ENCODE measurements at places on chromosomes 3 and 15.
A peak's percentile ranks its signal among the peaks of the same experiment; 100 is the strongest.

GRCh38 chr15:73258271-73259108 lies 110.3 kb downstream of the HCN4 start:
- no peak for DNase-seq

DNA sequence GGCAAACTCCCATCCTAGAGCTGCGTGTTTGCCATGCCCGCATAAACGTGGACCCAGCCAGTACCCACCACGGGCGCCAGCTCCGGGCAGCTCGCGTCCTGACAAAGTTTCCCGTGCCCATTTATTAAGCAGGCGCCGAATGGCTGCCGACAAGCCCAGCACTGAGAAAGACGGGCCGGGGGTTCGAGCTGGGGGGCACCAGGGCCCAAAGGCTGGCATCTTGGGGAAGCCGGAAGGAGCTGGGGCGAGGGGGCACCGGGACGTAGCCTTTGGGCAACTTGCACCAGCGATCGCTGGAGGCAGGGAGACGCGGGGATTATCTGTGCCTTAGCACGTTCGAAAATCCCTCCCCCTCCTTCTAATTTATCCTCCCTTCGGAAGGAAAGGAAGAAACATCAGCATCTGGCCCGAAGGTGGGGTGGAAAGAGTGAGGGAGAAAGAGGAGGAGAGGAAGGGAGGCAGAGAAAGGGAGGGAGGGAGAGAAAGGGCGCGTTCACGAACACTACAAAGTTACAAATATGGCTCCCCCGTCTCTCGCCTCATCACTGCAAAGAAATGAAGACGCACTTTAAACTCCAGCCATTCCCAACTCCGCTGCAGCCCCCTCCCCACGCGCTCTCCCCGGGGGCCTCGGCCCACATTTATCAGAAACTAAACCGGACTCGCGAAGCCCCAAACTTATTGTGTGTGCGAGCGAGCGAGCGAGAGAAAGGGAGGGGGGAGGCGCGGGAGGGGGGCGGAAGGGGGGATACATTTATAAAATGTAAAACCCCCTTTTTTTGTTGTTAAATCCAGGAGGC lies 1.0 kb downstream of the ANP32A start:
- no peak for DNase-seq

- DNase-seq: no peak
Observed at GRCh38 chr15:100881573-100882336, 2.1 kb downstream of the ALDH1A3 start.

DNA sequence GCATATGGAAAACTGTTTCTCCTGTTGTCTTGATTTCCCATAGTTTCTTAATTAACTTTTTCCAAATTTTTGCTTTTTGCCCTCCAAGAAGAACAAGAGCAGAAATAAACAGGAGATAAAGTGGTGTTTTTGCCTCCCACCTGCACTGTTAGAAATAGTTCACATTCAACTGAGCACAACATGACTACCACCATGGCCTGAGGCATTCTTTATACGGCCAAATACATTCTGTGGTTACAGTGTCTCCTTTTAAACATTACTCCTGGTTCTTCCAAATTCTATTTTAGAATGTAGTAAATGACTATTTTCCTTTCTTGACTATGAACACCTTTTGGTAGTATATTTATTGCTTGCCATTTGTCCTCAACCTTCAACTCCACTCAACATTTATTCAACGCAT lies 98.5 kb downstream of the LARS2 start:
- no peak for DNase-seq

- DNase-seq: peak; percentile 22
Observed at GRCh38 chr3:8970971-8971589, 7.8 kb upstream of the RAD18 start.

GRCh38 chr3:53131096-53131495 lies 861 bp upstream of the RFT1 start:
- no peak for DNase-seq

DNA sequence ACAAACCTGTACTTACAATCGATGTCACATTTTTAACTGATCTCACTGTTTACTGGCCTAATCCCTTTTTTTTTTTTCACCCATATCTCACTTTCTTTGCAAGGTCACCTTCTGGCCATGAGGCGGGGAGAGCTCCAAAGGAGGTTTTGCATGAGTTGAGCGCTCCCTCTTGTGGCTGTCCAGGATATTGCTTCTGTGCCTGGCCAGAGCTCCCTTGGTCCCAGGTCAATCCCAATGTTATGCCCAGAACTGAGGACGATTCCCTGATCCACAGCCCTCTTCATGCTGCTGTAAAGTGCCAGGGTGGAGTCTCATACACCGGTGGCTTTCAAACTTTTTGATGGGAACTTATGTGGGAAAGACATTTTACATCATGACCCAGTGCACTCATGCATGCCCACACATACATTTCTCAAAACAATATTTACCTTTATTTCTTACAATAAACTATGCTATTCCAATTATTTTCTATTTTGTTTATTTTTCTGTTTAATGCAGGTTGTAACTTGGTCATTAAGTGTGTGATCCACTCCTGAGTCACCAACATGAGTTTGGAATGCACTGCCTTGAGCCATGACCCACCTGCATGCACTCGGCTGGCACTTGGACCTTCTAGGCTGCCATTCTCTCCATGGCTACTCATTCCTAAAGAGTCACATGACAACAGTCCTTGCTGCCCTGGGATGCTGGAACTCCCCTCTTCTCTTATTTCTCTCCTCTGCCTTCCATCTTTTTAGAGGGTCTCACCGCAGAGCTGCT lies 9.6 kb upstream of the SST start:
- peak; percentile 66 for DNase-seq

- DNase-seq: no peak
Observed at GRCh38 chr15:50053055-50053856, 65.8 kb downstream of the ATP8B4 start.

GRCh38 chr3:99317201-99317600 lies 321.2 kb upstream of the COL8A1 start:
- no peak for DNase-seq

DNA sequence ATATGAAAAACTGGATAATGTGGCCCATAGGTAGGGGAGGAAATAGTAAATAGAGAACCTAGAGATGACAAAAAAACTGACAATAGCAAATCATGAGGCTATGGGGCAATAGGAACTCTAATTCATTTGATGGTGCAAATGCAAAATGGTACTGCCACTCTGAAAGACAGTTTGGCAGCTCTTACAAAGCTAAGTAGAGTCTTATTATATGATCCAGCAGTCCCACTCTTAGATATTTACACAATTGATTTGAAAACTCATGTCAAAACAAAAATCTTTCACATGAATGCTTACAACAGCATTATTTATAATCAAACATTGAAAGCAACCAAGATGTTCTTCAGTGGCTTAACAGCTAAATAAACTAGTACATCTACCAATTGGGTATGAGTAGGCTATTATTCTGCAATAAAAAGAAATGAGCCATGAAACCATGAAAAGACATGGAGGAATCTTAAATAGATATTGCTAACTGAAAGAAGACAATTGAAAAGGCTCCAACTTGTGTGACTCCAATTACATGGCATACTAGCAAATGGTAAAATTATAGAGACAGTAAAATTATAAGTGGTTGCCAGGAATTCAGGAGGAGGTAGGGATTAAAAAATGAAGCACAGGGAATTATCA lies 321.8 kb upstream of the STAC start:
- no peak for DNase-seq

- no peak for DNase-seq
Observed at GRCh38 chr3:133674290-133674919, 12.7 kb upstream of the TOPBP1 start.

GRCh38 chr3:88061746-88062145 lies 2.7 kb downstream of the ZNF654 start:
- DNase-seq: no peak

DNA sequence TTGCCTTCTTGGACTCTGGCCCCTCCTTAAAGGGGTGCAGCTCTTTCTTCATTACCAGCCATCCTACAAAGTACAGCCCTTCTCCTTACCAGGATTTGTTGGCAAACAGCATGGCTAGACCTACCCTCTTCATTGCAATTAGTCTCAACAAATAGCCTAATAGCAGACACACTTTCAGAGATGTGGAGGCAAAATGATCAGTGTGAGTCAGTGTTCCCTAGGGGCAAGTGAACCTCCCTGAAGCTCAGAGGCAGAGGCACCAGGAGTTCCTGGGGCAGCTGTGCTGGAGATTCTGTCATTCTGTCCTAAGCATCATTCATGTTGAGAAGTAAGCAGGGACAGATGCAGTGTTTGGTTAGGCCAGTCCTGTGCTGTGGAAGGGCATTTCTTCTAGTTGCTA lies 14.6 kb upstream of the MECOM start:
- no peak for DNase-seq

DNA sequence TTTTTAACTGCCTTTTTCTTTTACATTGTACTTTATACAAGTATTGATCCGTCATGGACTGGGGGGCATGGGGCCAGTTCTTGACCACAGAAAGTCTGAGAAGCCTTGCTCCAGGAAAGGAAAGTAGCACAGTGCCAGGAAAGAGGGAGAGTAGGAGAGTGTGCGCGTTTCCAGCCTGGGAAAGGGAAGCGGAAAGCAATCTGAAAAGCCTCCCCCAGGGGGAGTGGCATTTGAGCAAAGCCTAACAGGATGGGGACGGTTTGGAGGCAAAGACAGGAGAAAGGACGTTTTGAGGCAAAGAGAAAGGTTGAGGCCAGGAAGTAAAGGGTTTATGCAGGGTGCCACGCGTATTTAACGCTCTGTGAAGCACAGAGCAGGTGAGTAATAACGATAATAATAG lies 116.9 kb downstream of the RORA start:
- DNase-seq: no peak

- DNase-seq: no peak
Observed at GRCh38 chr3:2525968-2526367, 427.3 kb downstream of the CNTN4 start.

- no peak for DNase-seq
Observed at GRCh38 chr3:5255404-5256344, 68.2 kb downstream of the EDEM1 start.

DNA sequence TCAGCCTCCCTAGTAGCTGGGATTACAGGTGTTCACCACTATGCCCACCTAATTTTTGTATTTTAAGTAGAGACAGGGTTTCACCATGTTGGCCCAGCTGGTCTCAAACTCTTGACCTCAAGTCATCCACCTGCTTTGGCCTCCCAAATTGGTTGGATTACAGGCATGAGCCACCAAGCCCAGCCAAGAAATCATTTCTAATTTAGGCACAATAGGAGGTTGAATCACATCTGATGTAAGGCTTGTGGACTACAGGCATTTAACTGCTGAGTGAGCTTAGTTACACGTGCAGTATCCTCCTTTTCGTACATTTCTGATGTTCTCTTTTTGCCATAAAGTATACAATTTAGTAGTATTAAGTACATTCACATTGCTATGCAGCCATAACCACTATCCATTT lies 31.1 kb upstream of the SETD2 start:
- DNase-seq: no peak

- DNase-seq: no peak
Observed at GRCh38 chr3:10542518-10542917, 37.1 kb upstream of the ATP2B2 start.

DNA sequence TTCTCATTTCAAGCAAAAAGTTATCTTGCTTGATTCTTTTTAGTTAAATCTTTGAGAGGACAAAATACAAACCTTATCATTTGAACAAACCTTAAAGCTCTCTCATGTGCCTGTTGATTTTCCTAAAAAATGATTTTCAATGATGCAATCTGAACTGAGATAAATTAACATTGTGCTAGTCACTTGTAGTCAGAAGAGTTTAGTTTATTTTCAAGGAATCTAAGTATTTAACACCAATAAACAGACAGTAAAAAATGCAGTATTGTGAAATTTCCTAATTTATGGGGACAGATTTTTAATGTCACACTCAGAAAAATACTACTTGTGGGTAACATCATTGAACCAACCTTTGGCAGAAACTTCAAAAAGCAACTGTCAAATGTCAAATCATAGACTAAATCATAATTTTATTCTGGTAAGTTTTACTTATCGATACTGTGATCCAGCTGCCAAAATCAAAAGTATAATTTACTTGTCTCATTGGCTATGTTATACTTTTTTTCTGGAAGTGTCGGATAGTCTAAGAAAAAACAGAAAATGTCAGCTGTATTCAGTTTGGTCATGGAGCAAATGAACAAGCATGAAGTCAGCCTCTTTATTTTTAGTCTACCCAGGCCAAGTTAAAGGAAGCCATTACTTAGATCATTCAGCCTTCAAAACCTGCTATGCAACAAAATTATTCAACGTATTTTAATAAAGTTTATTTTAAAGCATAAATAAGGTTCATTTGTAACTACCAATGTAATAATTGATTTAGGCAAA lies 52.4 kb upstream of the FNDC3B start:
- DNase-seq: no peak

DNA sequence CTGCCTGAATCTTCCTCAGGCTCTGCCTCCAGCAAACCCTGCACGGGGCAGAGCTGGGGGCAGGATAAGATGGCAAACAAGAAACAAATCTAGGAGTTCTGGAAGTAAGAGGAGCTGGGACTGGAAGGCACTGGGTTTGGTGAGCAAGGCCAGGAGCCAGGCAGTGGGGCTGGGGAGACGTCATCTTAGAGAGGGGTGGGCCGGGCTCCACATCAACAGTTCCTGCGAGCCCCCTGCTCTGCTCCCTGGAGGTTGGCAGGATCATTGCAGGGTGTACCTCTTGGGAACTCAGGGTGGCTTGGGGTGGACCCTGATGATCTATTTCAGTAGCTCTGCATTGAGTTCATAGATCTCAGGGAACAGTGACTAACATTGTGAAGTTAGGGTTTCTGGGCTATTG lies 87.3 kb upstream of the PRR23E start:
- DNase-seq: no peak

GRCh38 chr3:9137676-9138075 lies 111.8 kb downstream of the SRGAP3 start:
- DNase-seq: no peak

GRCh38 chr3:3178498-3179328 lies 778 bp downstream of the CRBN start:
- DNase-seq: no peak

DNA sequence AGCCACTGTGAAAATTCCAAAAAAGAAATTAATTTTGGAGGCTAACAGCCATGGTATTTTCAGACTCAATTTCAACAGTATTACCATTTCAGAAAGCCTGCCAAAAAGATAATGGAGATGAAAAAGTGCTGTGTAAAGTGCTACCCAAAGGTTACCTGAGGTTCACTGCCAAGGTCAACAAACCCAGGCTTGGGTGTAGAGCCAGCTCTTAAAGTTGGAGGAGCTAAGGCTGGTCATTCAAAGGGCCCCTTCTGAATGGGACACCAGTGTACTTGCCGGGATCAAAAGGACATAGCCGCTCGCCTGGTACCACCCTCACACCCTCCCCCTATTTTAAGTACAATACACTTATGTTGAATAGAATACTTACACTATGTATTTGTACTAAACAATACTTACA lies 64.5 kb downstream of the ETV5 start:
- no peak for DNase-seq

DNA sequence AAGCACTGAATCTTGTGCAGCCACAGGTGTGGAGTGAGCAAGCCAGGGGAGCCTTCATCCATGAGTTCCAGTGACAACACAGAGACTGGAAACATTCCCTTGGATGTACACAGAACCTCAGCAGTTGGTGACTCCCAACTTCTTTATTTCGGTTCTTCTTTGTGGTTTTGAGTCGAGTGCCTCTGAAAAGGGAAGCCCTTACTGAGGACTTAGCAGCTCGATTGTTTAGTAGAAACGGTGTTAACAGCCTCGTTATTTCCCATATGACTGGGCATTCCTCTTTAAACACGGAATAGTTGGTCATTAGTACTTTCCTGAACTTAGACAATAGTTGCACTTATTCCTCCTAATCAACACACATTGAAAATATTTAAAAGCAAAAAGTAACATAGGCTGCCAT lies 7.7 kb downstream of the SLCO3A1 start:
- DNase-seq: no peak

GRCh38 chr3:187291512-187292132 lies at the start of gene MASP1:
MASP1 (minus strand) TSS chr3:187291737; CDS start chr3:187291632, 105 bp downstream.
- no peak for DNase-seq

All from HFF-Myc (cell line).